Hypothalamus (tissue), 51 donors: ENCODE measurements at places on chromosomes 16 and 17.
A peak's percentile ranks its signal among the peaks of the same experiment; 100 is the strongest.

DNA sequence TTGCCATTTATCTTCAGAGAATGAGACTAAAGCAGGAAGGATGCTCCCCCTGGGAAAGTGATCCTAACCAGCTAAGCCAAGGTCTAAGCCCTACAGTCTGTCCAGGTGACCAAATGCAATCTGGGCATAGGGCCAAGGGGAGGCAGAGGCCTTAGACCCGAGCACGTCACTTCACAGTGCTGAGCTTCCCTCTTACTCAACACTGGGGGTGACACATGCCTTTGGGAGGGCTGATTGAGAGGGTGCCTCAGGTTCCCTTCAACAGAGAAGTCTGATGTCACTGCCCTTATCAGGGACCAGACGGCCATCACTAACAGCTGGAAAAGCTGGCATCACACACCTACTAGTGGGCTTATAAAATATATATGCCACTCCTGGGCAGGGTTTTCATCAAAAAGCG, 4.0 kb downstream of the CIAO2B start:
- DNase-seq: no peak

GRCh38 chr16:61934601-61935000, 101.6 kb downstream of the CDH8 start:
- DNase-seq: no peak

DNA sequence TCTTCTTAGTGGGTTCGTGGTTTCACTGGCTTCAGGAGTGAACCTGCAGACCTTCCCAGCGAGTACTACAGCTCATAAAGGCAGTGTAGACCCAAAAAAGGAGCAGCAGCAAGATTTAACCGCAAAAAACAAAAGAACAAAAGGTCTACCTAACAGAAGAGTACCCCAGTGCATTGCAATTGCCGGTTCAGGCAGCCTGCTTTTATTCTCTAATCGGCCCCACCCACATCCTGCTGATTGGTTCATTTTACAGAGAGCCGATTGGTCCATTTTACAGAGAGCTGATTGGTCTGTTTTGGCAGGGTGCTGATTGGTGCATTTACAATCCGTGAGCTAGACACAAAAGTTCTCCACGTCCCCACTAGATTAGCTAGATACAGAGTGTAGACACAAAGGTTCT, 2.0 kb upstream of the ARRB2 start:
- no peak for DNase-seq

DNA sequence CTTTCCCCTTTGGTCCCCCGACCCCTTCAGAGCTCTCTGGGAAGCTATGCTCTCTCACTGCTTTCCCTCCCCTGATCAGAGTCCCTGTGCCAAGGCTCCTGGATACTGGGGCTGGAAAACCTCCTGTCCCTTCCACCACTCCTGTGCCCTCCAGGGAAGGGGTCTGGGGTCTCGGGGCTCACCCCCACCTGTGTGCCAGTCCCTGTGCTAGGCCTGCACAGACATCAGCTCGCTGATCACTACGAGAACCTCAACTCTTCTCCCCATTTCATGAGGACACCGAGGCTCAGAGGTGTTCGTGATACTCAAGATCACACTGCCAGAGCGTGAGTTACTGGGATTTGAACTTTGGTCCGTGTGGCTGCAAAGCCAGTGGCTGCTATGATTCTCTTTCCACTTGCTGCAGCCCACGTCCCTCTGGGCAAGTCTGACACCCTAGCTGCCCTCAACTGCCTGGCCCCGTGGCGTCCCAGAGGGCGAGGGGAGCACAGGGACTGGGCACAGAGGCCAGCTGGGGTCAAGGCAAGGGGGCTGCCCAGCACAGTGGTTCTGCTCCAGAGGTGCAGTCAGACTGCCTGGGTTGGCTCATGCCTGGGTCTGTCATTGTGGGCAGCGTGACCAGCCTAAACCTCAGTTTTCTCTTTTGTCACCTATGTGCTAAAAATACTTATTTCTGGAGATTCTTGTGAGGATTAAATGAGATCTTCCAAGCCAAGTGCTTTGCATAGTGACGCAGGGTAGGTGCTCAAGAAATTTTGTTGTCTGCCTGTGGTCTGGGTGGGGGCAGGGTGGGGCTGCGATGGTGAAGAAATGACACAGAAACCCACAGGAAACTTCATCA, 43.8 kb upstream of the TOB1 start:
- no peak for DNase-seq

- no peak for DNase-seq
These were observed 1.1 kb upstream of the NME2 start for GRCh38 chr17:51164911-51165679.

DNA sequence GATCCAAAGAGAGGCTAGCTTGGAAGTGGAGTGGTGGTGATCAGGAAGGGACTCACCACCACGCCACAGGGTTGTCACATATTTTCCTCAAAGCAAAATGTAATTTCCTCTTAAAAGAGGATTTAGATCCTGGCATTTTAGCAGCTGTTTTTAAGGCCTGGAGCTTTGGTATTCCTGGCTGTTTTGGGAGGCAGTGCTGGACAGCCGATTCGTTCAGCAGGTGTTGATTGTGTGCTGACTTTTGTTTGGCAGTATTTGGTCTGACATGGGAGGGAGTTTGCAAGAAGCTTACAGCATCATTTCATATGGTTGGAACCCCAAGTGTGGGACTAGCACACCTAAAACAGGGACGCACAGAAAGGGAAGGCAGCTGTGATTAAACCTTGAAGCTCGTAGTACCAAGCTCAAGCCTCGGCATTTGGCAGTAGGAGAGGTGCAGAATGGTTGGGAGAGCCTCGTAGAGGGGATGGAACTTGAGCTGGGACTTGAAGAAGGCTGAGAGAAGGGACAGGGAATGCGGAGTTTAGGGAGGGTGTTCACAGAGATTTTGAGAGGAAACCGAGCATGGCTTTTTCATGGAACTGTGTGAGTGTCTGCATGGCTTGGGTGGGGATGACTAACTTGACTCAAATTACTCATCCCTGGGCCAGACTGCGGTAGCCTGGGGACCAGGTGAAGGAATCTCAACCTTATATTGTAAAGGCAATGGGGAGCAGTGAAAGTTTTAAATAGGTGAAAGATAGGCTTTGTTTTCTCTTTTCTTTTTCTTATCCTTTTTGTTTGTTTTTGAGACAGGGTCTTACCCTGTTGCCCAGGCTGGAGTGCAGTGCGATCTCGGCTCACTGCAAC, 52.3 kb downstream of the RPTOR start:
- no peak for DNase-seq

- no peak for DNase-seq
These were observed 479.1 kb downstream of the SLC39A11 start for GRCh38 chr17:72613396-72613795.

- DNase-seq: no peak
These were observed 22.4 kb downstream of the CMC2 start for GRCh38 chr16:80984124-80984892.

DNA sequence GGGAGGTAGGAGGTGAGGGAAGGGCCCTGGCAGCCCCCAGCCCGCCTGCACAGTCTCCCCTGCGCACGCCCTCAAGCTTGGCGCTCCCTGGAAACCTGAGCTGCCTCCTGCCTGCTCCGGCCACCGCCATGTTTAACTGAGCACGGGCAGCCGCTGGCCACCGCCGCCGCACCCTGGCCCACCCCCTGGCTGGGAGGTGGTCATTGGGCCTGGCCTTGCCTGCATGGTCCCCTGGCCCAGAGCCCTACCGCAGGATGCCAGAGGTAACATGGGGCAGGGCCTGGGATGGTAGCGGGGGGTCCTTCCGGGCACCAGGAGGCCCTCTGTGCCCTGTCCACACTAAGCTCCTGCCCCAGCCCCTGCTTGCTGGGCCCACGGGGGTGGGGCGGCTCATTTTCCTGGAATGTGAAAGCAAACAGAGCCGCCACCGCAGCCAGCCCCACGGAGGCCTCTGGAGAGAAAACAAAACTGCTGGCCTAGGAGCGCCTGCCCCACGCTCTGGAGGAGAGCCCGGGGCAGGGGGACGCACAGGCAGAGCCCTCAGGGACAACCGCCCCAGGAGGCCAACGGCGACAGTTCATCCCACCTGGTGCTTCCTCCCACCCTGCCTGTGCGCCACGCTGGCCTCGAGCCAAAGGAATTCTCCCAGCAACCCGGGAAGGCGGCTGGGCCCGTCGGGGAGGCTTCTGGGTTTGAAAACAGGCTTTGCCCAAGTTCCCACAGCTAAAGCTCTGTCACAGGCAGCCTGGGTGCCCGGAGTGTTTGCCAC, 8.9 kb downstream of the NHERF2 start:
- peak; percentile 24 for DNase-seq

DNA sequence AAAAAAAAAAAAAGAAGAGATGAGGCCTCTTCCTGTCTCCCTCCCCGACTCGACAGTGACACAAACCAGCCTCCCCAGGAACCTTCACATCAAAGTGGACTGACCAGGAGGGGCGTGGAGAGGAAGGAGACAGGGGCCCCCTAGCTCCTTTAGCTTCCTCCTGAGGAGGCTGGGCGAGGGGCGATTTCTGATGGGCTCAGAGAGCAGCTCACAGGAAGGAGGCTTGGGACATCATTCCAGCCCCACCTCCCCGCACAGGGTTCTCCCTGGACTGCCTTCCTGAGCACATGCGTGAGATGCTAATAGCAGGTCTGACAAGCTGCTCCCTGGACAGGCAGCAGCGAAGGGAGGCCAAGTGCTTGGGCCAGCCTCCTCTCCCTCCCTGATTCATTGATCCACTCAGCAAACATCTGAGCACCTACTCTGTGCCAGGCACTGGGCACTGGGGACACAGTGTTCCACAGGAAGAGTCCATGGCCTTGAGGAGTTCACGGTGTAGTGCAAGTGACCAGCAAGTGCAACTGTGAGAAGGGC, 14.4 kb upstream of the DOK4 start:
- no peak for DNase-seq

- DNase-seq: peak; percentile 44
These were observed 51.7 kb upstream of the MTSS2 start for GRCh38 chr16:70737377-70738082.

DNA sequence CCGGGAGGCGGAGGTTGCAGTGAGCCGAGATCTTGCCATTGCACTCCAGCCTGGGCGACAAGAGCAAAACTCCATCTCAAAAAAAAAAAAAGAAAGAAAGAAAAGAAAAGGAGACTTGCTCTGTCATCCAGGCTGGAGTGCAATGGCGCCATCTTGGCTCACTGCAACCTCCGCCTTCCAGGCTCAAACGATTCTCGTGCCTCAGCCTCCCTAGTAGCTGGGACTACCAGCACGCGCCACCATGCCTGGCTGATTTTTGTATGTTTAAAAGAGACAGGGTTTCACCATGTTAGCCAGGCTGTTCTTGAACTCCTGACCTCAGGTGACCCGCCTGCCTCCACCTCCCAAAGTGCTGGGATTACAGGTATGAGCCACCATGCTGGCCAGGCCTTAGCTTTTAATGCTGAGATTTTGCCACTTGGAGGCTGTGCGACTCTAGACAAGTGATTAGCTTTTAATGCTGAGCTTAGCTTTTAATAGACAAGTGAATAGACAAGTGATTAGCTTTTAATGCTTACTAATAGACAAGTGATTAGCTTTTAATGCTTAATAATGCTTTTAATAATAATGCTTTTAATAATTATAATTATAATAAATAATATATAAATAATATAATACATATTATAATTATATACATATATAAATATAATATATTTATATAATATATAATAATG, 9.6 kb downstream of the LDAF1 start:
- DNase-seq: no peak

- DNase-seq: no peak
These were observed 97.1 kb upstream of the AKTIP start for GRCh38 chr16:53600126-53600525.

DNA sequence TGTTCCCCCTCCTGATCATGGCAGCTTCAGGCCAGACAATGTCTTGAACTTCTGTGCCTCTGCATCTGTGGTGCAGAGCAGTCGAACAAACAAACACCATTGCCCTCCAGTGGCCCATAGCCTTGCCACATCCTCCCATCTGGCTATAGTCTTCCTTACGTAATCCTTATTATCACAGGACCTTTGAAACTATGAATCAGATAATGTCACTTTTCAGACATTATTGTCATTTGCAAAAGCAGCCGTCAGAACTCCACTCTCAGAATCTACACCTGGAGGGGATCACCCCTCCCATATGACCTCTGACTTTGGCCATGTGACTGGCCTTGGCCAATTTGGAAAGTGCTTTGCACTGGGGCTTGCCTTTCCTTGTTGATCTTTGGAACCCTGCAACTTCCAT, 387.3 kb downstream of the MAF start:
- DNase-seq: no peak

- DNase-seq: no peak
These were observed at the start of gene SEPTIN1 for GRCh38 chr16:30382111-30382881. Gene SEPTIN1, minus strand, starts transcription at chr16:30382561. Its CDS starts 19 bp downstream, at chr16:30382542.

- DNase-seq: no peak
These were observed 45.0 kb downstream of the RAB11FIP3 start for GRCh38 chr16:470418-470817.

DNA sequence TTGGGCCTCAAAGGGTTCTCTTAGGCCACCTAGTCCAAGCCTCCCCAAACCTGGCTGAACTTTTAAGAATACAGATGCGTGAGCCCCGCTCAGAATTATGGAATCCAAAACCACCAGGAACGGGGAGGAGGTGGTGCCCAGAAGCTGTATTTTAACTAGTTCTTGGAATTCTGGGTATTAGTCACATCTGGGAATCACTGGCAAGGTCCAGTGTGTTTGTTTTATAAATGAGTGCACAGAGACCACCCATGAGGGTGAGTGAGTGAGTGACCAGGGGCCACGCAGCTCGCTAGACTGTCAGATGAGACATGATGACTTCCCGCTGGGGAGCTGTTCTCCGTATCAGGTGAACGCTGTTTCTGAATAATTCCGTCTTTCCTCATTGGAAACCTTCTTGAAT, 14.2 kb downstream of the KLHL36 start:
- DNase-seq: no peak

DNA sequence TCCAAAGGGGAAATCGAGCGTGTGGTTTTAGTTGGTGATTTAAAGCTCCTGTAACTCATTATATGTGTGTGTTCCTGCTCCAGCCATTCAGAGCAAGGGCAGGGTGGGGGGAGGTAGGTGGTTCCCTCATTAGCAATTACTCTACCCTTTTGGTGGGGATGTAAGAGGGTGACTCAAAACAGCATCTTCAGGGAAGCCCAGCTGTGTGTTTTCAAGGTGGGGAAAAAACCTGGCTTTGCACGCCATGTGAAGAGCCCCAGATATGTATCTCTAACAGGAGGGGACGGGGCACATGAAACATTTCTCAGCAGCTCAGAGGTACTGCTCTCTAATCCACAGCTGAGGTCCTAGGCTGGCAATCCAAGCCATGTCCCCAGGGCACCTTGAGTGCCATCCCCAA, 241.3 kb upstream of the ZFHX3 start:
- DNase-seq: no peak

DNA sequence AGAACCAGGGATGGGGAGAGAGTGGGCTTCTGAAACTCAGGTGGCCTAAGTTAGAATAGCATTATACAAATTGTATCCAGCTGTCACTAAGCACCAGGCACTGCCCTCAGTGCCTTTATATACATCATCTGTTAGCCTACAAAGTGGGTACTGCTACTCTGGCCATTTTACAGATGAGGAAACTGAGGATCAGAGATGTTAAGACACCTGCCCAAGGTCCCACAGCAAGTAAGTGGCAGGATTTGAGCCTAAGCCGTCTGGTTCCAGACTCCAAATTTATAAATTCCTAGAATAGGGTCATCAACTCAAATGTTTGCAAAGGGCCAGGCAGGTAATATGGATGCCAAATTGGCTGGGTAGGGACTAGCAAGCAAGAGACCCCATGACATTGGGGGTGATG, 2.3 kb downstream of the ORAI3 start:
- no peak for DNase-seq

- no peak for DNase-seq
These were observed 4.0 kb downstream of the KSR1 start for GRCh38 chr17:27460196-27460725.
